ENCODE measurements at places on chromosomes 2 and 18.

DNA sequence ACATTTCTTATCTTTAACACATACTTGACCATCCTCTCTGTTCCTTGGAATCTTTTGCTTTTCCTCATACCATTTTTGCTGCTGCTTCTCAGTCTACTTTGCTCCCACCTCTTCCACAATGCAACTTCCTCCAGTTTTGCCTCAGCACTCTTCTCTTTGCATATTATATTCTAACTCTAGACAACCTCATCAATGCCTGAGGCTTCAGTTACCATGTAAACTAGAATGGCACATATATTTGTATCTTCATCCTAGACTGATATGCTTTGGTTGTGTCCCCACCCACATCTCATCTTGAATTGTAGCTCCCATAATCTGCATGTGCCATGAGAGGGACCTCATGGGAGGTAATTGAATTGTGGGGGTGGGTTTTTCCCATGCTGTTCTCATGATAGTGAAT lies 55.9 kb upstream of the STAM2 start:
- DNase-seq = no peak

DNA sequence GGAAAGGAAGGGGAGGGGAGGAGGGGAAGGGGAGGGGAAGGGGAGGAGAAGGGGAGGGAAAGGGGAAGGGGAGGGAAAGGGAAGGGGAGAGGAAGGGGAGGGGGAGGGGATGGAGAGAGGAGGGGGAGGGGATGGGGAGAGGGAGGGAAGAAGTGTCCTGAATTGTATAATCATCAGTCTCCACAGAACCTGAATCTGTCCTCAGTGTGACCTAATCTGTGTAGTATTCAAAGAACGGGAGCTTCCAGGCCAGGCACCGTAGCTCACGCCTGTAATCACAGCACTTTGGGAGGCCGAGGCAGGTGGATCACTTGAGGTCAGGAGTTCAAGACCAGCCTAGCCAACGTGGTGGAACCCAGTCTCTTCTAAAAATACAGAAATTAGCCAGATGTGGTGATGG lies 41.1 kb upstream of the CCDC150 start:
- no peak for DNase-seq

GRCh38 chr18:26745288-26746181 lies 120.0 kb downstream of the AQP4 start:
- no peak for DNase-seq

- DNase-seq = no peak
Measured at GRCh38 chr2:188884517-188884916, 89.7 kb upstream of the COL3A1 start.

GRCh38 chr2:170339750-170340692 lies 162.1 kb downstream of the MYO3B start:
- no peak for DNase-seq

DNA sequence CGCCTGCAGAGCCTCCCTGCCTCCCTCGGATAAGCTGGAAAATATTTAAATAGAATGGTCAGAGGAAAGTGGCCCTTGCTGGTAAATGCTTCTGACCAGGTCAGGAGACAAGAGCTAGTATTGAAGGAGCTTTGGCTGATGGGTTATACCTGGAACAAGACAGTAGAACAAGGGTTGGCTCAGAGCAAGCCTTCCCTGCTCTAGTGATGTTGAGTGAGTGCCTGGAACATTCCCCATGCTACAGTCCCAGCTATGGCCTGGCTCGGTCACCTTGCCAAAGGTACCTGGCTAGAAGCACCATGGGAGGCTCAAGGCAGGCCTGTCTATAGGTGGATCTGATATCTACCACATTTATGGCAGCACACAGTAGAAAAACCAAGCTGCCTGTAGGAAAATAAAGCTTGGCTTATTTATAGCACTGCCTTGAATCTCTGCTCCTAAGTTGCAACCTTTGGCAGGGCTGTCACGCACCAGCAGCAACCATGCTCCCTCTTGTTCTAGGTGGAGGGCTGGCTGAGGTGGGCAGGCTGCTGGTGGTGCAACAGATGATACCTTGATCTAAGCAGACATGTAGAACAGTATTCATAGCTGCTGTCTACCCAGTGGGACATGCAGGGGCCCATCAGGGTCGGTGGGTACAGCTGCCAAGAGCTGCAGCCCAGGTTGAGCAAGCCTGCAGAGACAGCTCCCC lies 66.7 kb upstream of the BCL2L11 start:
- DNase-seq = no peak

- DNase-seq = no peak
Measured at GRCh38 chr18:28174181-28174905, 2.6 kb downstream of the CDH2 start.

GRCh38 chr2:136242100-136242499 lies 124.2 kb upstream of the CXCR4 start:
- no peak for DNase-seq

GRCh38 chr18:23916338-23916737 lies 98.2 kb upstream of the TTC39C start:
- no peak for DNase-seq

DNA sequence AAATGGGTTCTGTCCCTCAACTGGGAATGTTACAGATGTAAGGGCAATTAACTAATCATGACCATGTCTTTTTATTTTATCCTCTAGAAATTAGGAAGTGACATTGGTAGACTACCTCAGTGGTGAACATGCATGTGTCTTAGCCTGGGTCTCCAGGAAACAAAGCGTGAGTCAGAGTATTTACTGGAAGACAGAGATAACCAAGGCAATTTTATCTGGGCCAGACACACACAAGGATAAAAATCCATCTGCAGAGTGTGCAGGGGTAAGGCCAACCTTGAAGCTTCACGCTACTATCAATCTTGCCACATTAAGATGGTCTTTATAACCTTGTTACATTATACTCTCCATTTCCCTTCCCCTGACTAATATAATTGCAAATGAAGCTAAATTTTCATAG lies 487.5 kb downstream of the SUCLG1 start:
- no peak for DNase-seq

DNA sequence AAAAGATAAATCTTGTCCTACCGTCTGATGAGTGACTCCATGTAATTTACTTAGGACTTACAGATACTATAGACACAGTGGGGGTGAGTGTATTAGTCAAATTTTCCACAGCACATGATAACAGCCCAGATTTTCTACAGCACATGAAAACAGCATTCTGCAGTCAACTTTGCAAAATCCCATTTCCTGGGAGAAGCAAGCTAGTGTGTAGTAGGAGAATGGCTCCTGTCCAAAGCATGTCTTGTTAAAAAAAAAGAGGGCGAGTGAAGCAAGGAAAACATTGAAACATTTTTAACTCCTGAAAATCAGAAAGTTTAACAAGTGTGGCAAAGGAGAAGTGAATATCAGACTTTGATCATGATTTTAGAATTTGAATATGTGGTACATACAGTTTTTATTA lies 817.8 kb upstream of the FAM98A start:
- no peak for DNase-seq

DNA sequence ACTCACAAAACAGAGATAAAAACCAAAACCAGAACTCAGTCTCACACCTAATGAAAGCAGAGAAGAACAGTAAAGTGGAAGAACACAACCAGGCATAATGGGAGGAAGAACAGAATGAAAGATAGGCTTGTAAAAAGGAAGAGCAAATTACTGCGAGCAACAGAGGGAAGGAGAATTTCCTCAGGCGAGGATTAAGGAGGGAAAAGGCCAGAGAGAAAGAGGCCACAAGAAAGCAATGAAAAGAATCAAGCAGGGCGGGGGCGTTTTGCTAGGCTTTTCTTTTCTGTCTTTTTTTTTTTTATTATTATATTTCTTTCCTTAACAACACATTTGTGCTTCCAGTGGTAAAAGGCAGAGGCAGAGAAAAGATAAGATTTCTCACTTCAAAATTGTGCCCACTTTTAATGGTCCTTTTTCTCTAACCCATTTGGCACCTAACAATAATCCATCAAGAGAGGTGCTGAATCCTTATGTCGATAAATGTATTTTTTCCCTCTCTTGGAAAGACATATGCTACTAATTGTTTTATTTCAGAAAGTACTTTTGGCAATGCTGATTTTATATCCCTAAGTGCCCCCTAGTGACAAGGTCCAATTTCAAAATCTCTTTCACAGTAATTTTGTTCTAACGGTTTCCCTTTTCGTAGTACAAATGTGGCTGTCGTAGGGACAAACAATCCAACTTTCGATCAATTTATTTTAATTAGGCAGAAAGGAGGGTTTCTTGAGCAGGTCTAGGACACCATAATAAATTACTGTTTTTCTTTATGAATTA lies 138.7 kb upstream of the AQP4 start:
- DNase-seq = no peak

- no peak for DNase-seq
Measured at GRCh38 chr18:48643262-48643661, 104.4 kb downstream of the CTIF start.

DNA sequence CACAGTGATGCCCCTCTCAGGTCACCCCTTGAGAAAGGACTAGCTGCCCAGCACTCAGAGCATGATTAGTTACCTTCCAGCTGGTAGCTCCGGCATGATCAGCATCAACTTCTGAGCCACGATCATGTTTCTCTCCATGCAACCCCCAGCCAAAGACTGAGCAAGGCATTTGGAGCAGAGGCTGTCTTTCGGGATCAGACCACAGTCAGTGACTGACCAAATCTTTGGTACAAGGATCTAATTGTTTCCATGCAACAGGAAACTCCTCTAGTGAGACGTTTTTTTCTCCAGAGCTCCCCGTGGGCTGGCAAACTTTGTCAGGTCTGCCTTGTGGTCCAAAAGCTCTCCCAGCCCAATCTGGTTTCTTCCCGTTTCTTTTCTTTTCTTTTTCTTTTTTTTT lies 244.3 kb downstream of the METTL4 start:
- no peak for DNase-seq

DNA sequence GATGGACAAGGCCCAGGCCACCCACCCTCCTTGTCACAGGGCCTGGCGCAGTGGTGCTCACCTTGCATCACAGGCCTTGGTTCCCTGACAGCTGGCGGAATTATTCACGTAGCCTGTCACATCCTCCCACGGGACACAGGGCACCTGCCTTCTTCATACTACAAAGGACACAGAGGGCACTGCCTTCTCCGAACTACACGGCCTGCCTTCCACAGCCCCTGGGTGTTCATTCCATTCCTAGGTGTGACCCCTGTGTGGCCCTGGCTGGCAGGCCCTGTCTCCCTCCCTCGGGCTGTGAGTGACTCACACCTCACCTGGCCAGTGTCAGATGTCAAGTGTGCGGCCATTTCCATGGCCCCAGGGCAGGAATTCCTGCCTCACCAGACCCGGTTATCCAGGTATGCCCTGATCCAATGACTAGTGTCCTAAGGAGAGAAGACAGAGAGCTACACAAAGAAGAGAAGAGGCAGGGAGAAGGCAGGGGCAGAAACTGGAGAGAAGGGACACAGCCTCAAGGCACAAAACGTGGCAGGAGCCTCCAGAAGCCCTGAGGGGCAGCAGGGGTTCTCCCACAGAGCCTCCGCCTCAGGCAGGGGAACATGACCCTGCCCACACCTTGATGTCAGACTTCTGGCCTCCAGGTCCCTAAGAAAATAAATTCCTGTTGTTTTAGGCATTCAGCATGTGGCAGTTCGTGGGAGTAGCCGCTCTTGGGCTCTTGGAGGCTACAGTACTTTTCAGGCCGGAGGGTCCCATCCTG lies 43.4 kb downstream of the MBP start:
- DNase-seq = no peak

DNA sequence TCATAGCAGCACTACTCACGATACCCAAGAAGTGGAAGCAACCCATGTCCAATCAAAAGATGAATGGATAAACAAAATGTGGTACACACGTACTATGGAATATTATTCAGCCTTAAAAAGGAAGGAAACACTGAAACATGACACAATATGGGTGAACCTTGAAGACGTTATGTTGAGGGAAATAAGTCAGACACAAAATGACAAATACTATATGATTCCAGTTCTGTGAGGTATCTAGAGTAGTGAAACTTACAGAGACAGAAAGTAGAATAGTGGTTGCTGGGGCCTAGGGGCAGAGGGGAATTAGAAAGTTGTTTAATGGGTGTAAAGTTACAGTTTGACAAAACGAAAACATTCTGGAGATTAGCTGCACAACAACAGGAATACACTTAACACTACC lies 24.7 kb downstream of the TLK1 start:
- DNase-seq = no peak

DNA sequence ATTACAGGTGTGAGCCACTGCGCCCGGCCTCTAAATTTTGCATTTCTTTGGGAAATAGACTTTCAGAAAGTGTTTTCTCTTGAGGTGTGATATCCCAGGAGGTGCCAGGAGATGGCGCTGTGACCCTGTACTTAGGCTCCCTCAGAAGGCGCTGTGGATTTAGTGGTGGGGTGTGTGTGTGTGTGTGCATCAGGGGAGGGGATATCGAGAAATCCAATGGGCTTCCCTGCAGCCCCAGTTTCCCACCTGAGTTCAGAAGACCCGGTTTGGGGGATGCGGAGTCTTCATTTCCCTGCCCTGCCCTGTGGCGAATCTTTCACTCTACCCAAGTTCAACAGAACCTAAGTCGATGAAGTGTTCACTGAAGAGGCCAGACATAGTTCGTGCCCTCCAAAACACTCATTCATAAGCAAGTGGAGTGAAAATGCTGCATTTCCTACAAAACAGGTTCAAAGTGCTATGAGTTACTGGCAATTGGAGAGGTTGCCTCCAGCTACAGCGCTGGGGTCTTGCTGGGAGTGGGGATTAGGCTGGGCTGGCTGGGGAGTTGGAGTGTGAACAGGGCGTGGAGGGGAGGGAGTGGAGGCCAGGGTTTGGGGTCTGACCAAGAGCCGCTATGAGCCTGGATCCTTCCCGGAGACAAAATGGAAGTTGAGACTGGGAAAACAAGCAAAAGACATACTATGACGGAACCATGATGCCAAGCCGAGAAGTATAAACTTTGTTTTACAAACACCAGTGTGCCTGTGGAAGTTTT lies 6.5 kb upstream of the WNT6 start:
- peak; percentile 51 for DNase-seq

GRCh38 chr2:35462226-35462998 lies 893.2 kb upstream of the CRIM1 start:
- no peak for DNase-seq

- no peak for DNase-seq
Measured at GRCh38 chr2:150916467-150917396, 344.9 kb downstream of the RBM43 start.

DNA sequence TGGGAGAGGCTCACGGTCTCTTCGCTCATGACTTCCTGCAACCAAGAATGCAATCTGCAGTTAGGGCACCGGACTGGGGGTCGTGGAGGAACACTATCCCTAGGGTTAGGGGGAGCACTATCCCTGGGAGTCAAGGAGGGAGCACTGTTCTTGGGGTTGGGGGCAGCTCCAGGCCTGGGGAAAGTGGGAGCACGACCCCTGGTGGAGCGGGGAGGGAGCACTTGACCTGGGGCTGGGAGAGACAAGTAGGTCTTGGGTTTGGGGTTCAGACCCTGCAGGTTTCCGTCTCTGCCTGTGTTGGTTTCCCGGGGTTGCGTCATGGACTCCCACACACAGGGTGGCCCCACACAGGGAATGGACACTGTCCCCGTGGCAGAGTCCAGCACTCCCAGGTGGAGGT lies 133.6 kb downstream of the TPO start:
- DNase-seq = no peak

- DNase-seq = no peak
Measured at GRCh38 chr2:223688094-223688835, 86.1 kb upstream of the SCG2 start.

- no peak for DNase-seq
Measured at GRCh38 chr2:113741091-113741490, 15.4 kb downstream of the SLC35F5 start.

- DNase-seq = no peak
Measured at GRCh38 chr2:181471783-181472182, 14.6 kb downstream of the ITGA4 start.
